ENCODE measurements at places on chromosomes 4 and X.

DNA sequence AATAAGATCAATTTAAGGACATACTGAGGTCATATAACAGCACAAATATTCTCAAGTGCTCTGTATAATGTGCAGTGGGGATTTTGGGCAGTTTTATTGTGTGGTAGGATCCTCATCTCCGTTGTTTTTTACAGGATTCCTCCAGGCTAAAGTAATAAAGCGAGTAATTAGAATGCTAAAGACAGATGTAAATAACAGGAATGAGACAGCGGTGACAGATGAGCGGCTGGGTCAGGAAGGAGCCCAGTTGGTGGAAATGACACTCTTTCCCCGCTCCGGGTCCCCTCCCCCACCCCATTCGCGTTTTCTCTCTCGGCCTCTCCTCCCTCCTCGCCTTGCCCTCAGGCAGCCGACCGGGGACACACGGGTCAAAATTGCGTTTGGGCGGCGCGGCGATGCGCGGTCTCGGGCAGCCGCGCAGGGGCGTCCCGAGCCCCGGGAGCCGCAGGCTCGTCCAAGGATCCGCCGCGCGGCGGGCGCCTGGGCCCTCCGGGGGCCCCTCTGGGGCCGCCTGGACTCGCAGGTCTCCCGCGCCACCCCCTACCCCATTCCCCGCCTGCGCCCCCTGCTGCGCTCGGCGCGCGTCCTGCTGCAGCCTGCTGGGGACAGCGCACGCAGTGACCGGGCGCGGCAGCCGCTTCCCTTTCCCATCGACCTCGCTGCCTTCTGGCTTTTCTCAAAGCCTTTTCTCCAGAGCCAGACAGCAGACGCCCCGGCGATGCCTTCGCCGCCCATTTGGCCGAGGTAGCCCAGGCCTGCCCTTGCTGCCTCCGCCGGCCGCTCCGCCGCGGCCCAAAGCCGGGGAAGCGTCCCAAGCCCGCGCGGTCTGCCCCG is 16.2 kb downstream of the POU4F2 start:
- no peak for DNase-seq

GRCh38 chrX:107560041-107560440 is 68.3 kb upstream of the PRPS1 start:
- no peak for DNase-seq

- DNase-seq = no peak
These were observed 60.0 kb downstream of the ATP8A1 start for GRCh38 chr4:42596918-42597317.

- no peak for DNase-seq
These were observed 528 bp downstream of the NSDHL start for GRCh38 chrX:152831391-152831790.

DNA sequence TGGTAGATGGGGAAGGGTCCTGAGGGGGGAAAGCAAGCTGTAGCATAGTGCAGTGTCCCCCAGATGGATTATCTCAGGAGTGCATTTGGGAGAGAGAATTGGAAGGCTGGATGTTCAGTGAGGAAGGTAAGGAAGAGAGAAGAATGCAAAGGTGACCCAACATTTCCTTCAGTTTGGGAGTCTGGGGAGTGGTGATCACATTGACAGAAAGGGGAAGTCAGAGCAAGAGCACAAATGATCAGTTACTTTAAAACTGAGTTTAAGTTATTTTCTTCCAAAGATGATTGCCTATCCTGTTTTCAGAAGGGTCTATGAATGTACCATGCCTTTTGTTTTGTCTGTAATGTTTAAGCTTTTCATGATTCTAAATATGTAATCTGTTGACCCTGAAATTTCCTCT is 47.6 kb downstream of the ARHGAP10 start:
- no peak for DNase-seq

DNA sequence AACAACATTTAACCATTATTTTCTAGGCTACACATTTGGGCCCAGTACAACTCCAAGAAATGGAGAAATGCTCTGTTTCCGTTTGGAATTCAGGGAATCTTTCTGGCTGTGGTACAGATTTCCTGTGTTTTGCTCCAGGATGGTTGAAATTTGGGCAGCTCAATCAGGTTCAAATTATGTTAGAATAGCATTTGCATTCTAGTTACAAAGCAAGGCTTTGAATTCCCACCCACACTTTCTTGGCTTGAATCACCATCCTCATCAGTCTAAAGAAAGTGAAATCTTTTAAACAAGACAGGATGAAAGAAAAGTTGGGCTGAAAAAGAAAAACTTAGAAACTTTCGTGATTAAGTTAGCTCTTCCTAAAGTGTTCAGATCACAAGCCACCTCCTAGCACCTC is 98.1 kb upstream of the VCX3B start:
- no peak for DNase-seq

DNA sequence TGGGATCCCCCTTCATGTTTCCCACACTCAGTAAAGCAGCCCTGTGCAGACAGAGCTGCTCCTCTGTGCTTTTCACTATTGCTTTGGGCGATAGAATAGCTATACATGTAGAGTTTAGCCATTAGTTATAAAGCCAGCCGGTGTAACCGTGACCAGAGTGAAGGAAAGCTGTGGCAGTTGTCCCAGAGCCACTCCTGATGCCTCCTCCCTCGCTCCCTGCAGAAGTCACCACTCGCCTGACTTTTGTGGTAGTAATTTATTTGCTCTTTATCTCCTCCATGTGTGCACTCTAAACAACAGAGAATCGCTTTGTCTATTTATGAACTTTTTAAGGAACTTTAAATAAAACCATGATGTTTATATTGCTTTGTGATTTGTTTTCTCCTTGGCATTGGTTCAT is 41.8 kb upstream of the WWC2 start:
- DNase-seq = no peak

GRCh38 chr4:145554691-145555090 is 64.5 kb upstream of the MMAA start:
- DNase-seq = no peak

- DNase-seq = no peak
These were observed 131.2 kb upstream of the HHIP start for GRCh38 chr4:144514736-144515135.

GRCh38 chr4:10659251-10659650 is 25.3 kb downstream of the CLNK start:
- DNase-seq = no peak

DNA sequence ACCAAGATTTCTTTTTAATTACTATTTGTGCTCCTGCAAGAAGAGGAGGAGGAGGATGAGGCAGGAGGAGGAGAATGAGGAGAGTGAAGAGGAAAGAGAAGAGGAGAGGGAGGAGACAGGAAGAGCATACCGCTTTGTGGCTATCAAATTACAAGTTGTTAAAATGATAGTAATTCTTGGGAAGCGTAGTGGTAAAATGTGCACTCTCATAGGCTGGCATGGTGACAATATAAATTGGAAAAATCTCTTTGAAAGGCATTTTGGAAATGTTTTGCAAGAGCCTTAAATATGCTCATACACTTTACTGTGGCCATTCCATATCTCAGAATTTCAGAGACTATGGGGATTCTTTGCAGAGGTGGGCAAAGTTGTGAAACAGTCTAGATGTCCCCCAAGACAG is 53.2 kb downstream of the MXRA5 start:
- DNase-seq = no peak

DNA sequence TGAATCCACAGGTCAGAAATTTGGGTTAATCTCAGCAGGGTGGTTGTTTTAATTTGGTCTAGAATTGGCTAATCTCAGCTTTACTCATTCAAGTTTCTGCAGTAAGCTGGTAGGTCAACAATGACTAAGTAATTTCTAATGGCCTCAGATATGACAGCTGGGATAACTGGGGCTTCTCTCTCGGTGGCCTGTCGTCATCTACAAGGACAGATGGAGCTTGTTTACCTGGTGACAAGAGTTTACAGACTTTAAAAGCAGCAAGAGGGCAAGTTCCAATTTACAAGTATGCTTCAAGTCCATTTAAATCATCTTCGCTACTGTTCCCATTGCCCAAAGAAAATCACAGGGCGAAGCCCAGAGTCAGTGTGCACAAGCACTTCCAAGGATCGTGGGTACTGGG is 453.9 kb downstream of the PDHA2 start:
- DNase-seq = no peak

DNA sequence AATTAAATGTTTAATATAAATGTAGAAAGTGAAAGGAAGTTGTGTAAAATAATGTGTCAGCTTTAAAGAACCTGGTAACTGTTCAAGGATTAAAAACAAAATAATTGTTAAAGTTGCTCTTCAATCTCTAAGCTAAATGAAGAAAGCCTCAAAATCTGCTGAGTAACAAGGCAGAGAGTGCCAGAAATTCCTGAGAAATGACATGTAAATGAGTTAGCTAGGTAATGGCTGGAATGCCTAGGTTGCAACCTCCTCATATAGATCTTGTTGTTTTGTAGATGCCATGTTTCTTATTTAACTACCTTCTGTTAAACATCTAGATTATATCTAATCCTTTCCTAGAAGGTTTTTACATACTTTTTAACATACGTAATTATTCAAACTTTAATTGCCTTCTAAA is 763.6 kb upstream of the AGA start:
- no peak for DNase-seq

GRCh38 chr4:143554728-143555597 is 41.5 kb downstream of the SMARCA5 start:
- DNase-seq = no peak

Data from naive B cell (primary cell).